ENCODE measurements at places on chromosomes 7 and 10.
A peak's percentile ranks its signal among the peaks of the same experiment; 100 is the strongest.

DNA sequence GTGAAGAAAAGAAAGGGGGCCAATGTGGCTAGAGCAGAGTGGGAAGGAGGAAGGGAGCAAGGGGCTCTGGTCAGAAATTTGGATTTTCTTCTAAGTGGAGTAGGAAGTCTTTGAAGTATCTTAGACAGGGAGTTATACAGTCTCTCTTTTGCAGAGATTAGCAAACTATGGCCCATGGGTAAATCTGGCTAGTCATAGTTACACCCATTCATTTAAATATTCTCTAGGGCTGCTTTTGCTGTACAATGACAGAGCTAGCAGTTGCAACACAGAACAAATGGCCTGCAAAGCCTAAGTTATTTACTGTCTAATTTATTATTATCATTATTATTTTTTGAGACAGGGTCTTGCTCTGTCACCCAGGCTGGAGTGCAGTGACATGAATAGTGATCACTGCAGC is 10.5 kb upstream of the LAMB4 start:
- DNase-seq: no peak

- DNase-seq: no peak
Observed at GRCh38 chr10:67775279-67775678, 62.7 kb downstream of the DNAJC12 start.

DNA sequence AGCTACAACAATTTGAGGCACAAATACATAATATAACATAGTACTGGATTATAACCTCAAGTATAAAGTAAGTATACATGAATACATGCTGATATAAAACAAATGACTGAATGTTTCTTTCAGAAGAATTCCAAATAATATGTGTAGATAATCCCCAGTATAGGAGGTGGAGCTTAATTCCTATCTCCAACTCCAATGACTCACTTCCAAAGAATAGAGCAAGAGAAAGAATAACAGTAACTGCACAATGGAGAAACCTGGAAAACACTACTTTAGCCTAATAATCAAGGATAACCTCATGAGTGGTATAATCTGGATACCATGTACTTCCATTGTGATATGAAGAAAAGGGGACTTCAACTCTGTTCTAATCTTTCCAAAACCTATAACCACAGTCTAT is 13.7 kb upstream of the SEMA3C start:
- DNase-seq: no peak

DNA sequence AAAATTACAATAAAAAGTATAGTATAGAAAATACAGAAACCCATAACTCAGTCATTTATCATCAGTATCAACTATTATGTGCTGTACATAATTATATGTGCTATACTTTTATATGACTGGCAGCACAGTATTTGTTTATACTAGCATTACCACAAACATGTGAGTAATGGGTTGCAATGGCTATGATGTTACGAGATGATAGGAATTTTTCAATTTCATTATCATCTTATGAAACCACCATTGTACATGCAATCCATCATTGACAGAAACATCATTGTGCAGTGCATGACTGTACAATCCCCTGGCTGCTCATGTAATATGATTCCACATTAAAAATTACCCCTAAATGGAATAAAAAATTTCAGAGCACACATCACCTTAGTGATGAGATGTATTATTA is 55.7 kb upstream of the TMEM229A start:
- no peak for DNase-seq

DNA sequence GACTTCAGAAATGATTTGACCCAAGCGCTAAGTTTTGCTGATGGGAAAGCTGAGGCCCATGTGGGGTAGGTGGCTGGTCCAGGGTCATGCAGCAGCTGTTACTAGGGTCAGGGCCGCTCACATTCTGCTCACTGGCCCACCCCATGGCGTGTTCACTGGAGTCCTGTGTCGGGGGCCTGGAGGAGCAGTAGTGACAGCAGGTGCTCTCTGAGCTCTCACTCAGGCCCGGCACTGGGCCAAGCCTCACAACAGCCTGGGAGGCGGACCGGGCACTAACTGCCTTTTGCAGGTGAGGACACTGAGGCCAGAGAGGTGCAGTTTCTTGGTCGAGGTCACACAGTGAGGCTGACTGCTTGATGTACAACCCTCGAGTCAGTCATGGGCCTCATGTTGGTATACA is 82.7 kb downstream of the GLRX3 start:
- DNase-seq: no peak

DNA sequence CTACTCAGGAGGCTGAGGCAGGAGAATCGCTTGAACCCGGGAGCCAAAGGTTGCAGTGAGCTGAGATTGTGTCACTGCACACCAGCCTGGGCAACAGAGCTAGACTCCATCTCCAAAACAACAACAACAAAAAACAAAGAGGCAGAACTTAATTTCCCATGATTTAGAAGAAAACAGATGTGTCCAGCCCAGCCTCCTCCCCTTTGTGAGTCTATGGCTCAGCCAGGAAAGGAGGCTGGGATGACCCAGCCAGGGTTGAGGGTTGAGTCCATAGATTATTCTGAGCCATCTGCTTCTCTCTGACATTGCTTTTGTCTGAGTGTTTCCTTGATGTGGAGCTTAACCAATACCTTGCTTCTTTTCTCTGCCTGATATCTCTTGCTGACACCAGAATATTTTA is 994.1 kb downstream of the TYW1 start:
- DNase-seq: no peak

GRCh38 chr10:120184547-120185337 is 272.3 kb upstream of the PLPP4 start:
- DNase-seq: no peak

- DNase-seq: no peak
Observed at GRCh38 chr10:123560301-123561140, 105.6 kb upstream of the GPR26 start.

DNA sequence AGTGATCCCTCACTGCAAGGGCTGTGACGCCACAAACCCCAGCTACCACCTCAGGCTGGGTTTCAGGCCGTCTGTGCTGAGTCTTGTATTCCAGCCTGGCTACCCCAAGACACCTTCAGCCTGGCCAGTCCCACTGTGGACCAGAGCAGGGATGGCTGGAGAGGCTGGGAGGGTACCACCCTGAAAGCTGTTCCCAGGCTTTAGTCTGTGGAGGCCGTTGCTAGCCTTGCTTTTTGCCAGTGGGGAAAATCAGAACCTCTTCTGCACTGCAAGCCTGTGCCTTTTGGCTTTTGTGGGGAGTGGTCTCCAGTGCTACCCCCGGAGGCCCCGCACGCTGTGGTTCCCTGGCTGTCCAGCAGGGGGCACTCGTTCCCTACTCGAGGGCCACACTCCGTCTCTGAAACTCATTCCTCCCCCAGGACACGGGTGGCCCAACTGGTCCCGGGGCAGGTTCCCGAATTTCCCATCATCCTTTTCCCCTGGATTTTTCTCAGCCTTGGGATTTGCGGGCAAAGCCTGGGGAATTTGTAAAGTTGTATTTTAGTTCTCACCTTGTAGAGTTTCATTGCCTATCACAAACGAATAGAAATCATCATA is 128.4 kb upstream of the BTBD16 start:
- peak; percentile 31 for DNase-seq

- no peak for DNase-seq
Observed at GRCh38 chr10:88131511-88132139, 268.2 kb downstream of the PTEN start.

DNA sequence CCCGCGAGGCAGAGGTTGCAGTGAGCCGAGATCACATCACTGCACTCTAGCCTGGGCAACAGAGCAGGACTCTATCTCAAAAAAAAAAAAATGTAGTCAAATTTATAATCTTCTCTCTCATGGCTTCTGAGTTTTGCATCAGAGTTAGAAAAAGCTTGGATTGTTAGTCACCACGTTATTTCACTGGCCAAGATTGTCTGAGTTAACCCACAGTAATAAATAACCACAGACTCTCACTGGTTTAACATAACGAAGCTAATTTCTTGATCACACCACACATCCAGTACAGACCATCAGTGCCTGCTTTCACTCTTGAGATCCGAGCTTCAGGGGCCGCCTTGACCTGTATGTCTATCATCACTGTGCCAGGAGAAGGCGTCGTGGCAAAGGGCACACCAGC is 116.8 kb upstream of the JCAD start:
- DNase-seq: no peak

- DNase-seq: no peak
Observed at GRCh38 chr7:90708841-90709317, 112.8 kb downstream of the CDK14 start.

DNA sequence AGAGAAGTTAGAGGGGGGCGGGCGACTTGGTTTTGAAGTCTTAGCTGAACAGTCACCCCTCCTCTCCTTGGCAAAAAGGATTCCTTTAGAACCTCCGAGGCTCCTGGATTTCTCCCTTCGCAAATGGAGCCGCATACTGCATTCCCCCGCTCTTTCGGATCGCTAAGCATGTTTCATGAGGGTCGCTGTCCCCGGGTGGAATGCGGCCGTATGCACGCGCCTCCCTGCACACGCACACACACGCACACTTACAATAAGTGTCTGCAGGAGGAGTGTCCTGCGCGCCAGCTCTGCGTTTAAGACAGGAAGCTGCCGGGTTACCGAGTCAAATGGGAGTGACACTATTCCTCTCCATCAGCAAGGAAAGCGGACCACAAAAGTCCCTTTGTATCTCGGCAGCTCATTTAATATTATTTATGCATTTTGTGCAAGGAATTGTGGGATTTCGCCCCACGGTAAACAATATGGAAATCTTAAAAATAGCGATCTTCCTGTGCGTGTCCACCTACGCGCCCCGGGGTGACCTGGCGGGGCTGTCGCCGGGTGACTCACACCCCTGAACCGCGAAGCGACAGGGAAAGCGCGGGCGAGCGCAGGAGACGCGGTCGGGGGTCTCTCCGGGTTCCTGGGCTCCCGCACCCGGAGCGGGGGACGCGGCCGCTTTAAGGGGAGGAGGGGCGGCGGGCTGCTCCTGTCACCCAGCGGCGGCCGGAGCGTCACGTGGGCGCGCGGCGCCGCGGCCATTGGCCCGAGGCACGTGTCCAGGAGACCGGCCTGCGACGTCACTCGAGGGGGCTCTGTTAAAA is 988 bp upstream of the EN2 start:
- DNase-seq: no peak

- DNase-seq: no peak
Observed at GRCh38 chr7:155360495-155361345, 63.0 kb downstream of the INSIG1 start.

- no peak for DNase-seq
Observed at GRCh38 chr7:36526863-36527548, 137.3 kb downstream of the ANLN start.

GRCh38 chr10:133298466-133298865 is 10.2 kb downstream of the TUBGCP2 start:
- no peak for DNase-seq

DNA sequence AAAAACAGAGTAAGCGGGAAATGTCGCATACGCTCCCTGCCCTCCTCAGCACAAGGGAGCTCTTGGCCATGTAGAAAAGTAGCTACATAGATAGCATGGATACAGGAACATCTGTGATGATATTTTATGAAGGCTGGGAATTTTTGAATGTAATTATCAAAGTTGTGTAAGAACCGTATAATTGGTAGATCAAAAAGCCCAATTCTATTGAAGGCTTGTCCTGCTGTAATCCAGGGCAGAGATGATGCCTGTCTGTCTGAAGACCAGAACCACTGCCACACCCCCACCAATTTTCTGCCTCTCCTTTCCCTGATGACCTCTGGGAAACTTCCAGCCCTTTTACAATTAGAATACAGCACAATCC is 51.4 kb downstream of the ZRANB1 start:
- no peak for DNase-seq

- DNase-seq: no peak
Observed at GRCh38 chr10:22630234-22631174, 83.9 kb downstream of the PIP4K2A start.

GRCh38 chr7:94350734-94351133 is 44.0 kb upstream of the COL1A2 start:
- no peak for DNase-seq

All from activated CD4-positive, alpha-beta T cell treated with anti-CD3 and anti-CD28 coated beads for 24 hours (primary cell).